ENCODE measurements at places on chromosomes 2 and 18.
A peak's percentile ranks its signal among the peaks of the same experiment; 100 is the strongest.

DNA sequence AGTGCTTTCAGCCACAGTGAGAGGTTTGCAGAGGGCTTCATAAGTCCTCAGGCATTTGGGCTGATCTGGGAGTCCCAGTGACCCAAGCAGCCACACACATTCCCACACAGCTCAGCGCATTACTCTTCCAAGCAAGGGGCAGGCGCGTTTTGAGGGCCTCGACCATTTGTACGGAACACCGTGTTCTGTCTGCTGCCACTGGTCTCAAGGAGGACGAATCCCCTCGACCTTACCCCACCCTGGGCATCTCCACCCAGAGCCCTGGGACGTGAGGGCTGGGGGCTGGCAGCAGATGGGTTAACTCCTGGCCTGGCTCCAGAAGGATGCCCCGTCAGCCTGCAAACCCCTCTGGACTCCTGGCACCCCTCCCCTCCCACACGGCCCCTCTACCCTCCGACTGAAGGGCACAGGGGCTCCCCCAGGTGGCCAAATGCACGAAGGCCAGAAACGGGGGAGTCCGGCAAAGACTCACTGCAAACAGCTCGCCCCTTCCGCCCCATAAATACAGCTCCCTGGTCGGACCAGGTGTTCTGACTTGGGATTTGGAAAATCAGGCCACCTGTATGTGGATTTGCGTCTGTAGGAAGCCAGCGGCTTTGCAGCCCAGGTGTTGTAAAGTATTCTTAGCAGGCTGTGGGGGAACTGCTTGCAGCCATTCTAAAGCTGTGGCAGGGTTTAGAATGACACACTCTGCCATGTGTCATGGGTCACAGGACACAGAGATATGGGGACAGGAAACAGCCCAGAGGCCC lies 33.6 kb upstream of the PTMA start:
- peak; percentile 41 for DNase-seq

GRCh38 chr2:120988051-120988699 lies 252.5 kb downstream of the GLI2 start:
- DNase-seq, result no peak

DNA sequence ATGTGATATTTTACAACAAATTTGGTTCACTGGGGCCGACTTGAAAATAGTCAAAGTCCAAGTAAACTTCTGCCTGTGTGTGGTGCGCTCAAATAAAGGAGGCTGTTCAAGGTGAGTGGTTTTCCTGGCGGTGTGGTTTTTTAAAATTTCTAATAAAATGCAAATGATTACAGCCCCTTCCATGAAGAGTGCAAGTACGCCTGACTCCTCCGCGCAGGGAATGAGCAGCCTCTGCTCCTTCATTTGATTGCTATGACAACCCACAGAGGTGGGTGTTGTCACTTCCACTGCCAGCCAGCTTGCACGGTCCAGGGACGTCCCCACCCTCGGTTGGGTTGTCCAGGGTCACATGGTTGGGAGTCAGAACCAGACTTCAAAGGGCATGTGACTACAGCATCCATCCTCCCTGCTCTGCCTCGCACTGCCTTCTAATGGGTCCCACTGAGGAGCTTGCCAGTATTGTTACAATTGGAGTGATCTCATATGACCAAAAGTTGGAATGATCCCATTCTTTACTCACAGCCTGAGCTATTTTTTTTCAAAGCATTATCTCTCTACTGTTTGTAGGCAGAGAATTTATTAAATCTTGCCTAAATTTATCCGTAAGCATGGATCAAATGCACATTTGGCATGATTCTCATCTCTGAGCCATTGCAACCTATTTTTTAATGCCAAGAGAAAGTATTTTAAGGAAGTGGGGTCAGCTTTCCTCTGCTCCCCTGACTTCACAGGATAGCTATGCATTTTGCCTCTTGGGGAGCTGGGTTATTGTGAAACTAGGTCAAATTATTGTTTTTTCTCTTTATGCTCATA lies 121.3 kb downstream of the AGAP1 start:
- DNase-seq, result no peak

GRCh38 chr2:182522405-182522896 lies 95.6 kb upstream of the PDE1A start:
- DNase-seq, result no peak

- no peak for DNase-seq
Observed at GRCh38 chr2:16160281-16161084, 220.1 kb downstream of the MYCN start.

- DNase-seq, result no peak
Observed at GRCh38 chr2:210227290-210228088, 2.2 kb upstream of the ACADL start.

GRCh38 chr2:8858264-8858663 lies 20.9 kb upstream of the KIDINS220 start:
- DNase-seq, result no peak

GRCh38 chr18:65753520-65753919 lies 2.7 kb downstream of the CDH7 start:
- DNase-seq, result no peak

GRCh38 chr2:37773371-37774130 lies 102.1 kb upstream of the CDC42EP3 start:
- no peak for DNase-seq

DNA sequence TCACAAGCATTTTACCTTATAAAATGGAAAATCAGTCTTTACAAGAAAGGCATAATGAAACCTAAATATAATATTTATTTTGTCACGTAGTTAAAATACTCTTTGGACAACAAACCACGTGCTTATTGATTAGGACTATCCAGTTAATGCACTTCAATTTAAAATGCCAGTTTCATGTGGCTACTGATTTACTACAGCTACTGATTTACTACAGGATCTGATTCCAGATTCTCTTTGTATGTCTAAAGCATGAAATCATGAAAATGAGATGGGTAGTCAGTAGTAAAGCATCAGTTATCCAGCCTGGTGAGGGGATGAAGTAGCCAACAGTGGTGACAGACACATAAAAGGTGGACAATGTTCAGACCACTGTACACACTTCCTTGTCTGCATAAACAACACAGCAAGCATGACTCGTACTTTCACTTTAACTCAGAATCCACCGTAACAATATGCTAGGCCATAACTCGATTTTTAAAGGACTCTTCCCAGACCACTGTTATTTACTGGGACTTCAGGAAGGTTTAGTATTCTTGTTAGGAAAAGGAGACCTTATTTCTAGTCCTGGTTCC lies 24.9 kb downstream of the ACAA2 start:
- no peak for DNase-seq

DNA sequence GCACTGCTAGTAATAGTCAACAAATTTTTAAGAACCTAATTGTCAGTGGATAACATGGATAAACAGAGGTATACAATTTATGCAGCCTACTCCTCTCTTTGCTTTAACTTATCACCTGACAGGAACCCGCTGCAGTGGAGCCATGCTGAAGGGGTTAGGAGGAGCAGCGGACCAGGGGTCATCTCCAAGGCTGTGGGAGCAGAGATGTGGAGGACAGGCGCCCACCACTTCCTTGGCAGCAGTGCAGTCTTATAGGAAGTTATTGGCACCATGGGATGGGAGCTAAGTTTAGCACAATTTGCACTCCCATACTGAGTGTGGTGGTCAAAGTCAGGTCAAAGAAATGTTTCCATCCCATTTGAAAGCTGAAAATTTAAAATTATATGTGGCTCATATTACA lies 35.6 kb downstream of the HDLBP start:
- no peak for DNase-seq

- no peak for DNase-seq
Observed at GRCh38 chr2:102268510-102269199, 42.7 kb upstream of the IL1RL1 start.

- no peak for DNase-seq
Observed at GRCh38 chr2:156457523-156458517, 21.6 kb downstream of the GPD2 start.

- DNase-seq, result no peak
Observed at GRCh38 chr2:28991021-28991420, 9.9 kb downstream of the TOGARAM2 start.

DNA sequence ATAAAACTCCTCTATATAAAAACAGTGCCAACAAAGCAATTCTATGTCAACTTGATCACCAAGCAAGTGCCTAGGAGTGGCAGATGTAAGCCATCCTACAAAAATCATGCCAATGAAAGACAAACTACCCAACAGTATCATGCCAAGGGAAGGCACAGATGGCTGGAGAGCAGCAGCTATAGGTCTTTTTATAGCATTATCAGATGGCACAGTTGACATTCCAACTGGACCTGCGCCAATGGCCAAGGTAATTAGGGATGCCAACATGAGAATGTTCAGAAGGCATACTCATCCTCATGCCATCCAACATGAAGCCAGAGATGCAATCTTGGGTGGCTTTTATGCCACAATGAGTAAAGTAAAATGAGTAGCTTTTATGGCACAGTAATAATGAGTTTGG lies 237.3 kb downstream of the OTX1 start:
- DNase-seq, result no peak

DNA sequence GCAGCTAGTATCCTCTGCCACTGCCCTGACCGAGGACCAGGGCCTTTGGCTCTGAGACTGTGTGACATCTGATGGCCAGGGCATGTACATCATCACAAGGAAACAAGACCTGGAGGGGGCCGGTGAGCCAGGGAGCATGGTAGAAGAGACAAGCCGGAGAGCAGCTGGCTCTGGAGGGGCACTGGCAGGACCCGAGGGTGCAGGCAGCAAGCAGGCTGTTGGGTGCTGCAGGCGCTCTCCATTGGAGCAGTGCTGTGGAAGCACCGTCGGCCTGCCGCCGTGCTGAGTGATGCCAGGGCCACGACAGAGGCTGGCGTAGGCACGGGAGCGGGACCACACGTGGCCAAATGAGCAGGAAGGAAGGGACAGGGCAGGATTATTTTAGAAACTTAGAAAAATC lies 335.2 kb downstream of the GBX2 start:
- no peak for DNase-seq

Measured in T-helper 9 cell (primary cell).